GM03348 (cell line): ENCODE measurements at places on chromosomes 13 and 19.
A peak's percentile ranks its signal among the peaks of the same experiment; 100 is the strongest.

- DNase-seq: peak; percentile 72
Observed at GRCh38 chr19:42596391-42597072, 1.8 kb upstream of the CEACAM8 start.

DNA sequence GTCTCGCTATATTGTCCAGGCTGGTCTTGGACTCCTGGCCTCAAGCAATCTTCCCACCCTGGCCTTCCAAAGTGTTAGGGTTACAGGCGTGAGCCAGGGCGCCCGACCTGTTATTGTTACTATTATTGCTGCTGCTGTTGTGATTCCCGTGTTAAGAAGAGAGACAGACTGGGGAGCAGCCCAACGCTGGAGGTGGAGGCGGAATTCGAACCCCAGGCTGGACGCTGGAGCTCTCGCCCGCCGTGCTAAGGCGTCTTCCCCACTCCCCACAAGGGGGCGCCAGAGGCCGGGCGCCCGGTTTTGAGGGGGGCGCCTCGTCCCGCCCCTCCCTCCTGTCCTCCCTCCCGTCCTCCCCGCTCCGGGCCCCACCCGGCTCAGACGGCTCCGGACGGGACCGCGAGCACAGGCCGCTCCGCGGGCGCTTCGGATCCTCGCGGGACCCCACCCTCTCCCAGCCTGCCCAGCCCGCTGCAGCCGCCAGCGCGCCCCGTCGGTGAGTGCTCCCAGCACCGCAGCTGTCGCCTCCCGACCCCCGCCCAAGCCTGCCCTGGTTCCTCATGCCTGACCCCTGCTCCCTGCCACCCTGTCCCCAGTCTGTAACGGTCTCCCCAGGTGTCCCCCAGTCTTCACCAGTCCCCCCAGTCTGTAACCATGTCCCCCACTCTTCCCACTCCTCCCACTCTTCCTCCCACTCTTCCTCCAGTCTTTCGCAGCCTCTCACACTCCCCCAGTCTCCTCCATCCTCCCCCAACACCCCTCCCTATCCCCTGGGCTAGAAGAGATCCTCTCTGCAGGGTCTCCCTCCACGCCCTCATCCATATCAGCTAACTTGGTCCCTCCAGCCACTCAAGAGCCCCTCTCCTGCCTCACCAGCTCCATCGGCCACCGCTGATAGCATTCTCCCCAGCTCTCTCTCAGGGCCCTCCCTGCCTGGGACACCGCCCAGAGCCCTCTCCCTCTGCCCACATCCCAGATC lies at the start of gene EHD2:
Gene EHD2 (plus strand): TSS at position 377 of the 976 bp plus-strand sequence. CDS start 3,191 bp downstream, outside the sequence.
- peak; percentile 97 for DNase-seq

DNA sequence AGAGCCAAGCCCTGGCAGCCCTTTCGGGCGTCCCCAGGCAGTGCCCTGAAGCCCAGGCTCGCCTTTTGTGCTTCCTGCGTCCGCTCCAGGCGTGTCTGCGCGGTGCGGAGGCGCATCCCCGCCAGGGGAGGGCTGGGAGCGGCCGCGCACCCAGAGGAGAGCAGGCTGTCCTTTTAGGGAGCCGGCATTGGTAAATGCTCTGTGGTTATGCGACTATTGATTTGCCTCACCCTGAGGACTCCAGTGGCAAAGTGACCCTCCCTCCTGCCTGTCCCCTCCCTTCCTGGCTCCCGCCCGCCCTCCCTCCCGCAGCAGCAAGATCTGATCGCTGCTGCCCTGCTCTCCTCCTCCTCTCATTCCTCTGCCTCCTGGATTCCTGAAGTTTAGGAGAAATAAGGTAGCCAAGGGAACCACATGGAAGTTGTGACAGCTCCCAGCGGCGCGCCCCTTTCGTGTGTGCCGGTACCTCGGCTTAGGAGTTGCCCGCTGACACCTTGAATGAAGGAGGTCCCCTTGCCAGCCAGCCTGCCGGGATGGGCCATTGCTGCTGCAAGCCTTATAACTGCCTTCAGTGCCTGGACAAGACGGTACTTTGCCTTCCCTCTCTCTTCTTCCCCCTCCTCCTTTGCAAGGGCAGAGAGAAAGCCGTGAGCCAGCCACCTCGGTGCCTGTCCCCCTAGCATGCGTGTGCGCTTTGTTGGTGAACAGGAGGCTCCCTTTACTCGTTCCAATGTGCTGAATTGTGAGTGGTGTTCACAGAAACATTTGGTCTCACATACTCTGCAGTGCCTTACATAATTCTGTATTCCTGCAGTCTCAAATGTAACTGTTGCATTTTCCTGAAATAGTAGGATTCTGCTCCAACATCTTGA lies 166.9 kb downstream of the SLC7A1 start:
- peak; percentile 81 for DNase-seq

- no peak for DNase-seq
Observed at GRCh38 chr19:30395283-30395682, 23.1 kb downstream of the ZNF536 start.

DNA sequence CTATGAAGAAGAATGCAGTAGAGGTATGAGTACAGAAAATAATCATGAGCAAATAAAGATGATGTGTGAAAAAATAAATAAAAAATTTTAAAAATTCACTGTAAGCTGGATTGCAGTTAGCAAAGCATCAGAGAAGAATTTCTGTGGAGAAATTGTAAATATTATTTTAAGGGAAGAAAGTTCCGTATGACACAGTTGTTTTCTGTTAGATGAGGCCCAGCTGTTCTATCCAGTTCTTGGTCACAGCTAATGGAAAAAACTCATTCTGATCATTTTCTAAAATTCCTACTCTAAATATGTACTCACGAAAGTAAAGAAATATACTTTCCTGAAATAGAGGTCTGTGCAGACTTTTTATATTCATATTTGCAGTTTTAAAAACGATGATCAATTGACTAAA lies 578.8 kb downstream of the DCT start:
- no peak for DNase-seq

DNA sequence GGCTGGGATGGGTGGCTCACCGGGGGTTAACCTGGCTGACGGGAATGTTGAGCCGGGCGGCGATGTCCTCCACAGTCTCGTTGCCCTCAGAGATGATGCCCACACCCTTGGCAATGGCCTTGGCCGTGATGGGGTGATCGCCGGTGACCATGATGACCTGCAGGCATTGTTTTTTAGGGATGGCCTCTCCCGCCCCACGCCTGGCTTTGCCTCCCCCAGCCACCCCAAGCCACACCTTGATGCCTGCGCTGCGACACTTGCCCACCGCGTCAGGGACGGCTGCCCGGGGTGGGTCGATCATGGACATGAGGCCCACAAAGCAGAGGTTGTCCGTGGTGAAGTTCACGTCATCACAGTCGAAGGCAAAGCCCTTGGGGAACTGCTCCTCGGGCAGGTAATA lies 16.1 kb downstream of the ATP1A3 start:
- DNase-seq: no peak

GRCh38 chr13:58704953-58705352 lies 1073.4 kb downstream of the PCDH17 start:
- DNase-seq: no peak

DNA sequence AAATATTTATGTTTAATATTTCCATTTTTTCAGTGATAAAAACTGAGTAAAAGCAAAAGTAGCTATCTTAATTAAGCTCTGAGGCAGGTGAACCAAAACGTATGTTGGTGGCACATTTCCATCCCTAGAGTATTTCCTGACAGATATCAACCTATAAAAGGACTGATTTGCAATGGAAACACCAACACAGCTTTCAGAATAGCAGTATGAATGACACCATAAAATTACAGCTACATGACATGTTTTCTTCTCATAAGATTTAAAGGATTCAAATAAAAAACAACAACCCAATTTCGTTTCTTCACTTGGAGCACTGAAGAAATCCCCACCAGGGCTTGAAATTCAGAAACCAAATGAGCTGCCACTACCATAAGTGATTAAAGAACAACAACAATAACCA lies 194.4 kb downstream of the RFC3 start:
- no peak for DNase-seq

- DNase-seq: peak; percentile 48
Observed at GRCh38 chr13:59700281-59700680, 463.4 kb downstream of the DIAPH3 start.

GRCh38 chr19:41324921-41325639 lies 15.1 kb downstream of the CCDC97 start:
- DNase-seq: peak; percentile 84

DNA sequence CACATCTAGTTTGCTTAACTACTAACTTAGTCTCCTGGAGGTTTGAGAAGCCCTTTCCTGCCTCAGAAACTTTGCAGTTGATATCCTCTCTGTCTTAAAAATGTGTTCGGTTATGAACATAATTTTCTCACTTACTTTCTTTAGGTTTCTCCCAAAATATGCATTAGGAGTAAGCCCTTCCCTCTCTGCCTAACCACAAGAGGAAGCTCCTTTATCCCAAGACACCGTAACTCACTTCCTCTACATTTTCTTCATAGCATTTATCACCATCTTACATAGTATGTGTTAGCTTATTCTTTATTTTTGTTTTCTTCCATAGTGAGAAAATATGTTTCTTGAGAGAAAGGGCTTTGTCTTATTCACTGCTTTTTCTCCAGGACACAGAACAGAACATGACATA lies 952.5 kb upstream of the ATXN8OS start:
- no peak for DNase-seq

- DNase-seq: no peak
Observed at GRCh38 chr13:114073881-114074612, 58.4 kb downstream of the RASA3 start.

DNA sequence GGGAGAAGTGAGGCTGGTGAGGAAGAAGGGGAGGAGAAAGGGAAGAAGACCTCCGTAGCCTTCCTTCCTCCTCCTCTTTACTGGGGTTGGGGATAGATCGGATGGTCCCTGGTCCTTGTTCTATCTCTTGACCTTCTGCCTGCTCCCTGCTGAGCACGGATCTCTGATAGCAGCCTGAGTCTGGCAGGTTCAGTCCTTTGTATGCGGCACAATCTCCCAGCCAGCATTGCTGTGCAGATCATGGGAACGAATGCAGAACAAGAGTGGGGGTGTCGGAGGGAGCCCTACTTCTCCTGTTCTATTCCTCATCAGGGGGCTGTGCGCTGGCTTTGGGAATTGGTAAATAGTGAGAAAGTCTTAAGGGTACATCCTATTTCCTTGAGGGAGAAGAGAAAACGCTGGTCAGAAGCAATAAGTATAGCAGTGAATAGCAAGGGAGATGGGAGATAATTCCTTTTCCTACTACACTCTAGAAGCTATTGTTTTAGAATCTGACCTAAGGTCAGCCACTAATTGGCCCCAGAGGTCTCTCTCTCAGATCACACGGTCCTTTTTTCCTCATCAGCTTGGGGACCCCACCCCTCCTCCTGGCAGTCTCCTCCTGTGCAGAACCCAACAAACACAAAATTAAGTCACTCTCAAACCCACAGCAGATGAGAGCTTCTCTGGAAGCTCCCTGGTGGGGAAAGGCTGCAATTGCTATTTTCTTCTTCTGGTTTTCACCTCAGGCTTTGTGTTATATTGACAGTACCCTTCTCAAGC lies 41.0 kb downstream of the KL start:
- DNase-seq: peak; percentile 53

DNA sequence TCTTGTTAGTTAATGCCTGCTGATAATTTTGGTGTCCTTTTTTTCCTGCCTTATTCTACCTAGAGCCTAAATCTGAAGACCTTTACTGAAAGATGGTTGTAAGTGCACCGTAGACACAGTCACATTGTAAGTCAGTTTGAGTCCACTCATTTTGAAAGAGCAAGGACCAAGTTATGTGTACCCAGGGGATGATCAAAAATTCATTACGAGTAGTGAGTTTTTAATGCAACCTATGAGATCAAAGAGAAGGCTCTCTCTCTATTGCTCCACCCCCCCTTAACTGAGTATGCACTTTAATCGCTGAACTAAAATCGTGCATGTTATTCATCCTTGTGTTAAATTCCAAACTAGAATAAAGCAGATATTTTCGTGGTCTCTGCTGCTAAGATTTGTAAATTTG lies 1.8 kb downstream of the RAP2A start:
- DNase-seq: peak; percentile 5

- DNase-seq: no peak
Observed at GRCh38 chr19:30423481-30423880, 51.3 kb downstream of the ZNF536 start.

DNA sequence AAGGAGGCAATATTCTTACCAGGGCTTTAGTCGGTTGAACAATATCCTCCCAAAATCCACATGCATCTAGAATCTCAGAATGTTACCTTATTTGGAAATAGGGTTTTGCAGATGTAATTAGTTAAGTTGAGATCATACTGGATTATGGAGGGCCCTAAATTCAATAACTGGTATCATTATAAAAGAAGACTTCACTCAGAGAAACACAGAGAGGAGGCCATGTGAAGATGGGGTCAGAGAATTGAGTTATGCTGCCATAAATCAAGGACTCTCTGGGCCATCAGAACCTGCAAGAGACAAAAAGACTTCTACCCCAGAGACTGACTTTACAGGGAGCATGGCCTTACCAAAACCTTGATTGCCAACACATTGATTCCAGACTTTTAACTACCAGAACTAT lies 1611.1 kb downstream of the SLITRK5 start:
- no peak for DNase-seq

- DNase-seq: no peak
Observed at GRCh38 chr13:51959773-51960172, 51.5 kb downstream of the ATP7B start.

GRCh38 chr13:112143753-112144615 lies 77.0 kb downstream of the SOX1 start:
- DNase-seq: no peak

DNA sequence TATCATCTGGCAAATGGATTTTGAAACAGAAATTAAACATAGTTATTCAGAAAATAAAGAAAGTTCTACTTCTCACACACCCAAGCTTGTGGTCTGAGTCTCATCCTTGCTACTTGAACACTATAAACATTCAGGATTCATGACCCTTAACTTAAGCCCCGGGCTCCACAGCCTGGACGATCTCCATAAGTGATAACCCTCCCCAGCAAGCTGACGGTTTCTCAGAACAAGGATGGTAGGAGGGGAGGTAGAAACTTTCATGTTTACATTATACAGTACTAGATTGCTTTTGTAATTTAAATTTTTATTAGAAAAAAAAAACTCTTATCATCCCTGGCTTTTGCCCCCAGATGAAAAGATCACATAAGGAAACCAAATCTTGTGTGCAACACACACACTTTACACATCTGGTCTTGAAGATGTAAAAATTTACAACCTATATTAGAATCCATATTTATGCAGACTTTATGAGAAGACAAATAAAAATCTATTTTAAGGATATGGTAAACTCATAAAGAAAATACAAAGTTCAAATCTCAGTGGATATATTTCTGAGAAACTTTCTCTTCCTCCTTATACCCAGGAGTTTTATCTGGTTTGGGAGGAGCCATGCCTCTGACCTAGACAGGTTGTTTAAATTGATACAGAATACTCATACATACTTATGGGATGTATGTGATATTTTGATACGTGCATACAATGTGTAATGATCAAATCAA lies 20.0 kb upstream of the ATP12A start:
- DNase-seq: no peak

- DNase-seq: peak; percentile 43
Observed at GRCh38 chr13:33509642-33510229, 224.2 kb upstream of the STARD13 start.

DNA sequence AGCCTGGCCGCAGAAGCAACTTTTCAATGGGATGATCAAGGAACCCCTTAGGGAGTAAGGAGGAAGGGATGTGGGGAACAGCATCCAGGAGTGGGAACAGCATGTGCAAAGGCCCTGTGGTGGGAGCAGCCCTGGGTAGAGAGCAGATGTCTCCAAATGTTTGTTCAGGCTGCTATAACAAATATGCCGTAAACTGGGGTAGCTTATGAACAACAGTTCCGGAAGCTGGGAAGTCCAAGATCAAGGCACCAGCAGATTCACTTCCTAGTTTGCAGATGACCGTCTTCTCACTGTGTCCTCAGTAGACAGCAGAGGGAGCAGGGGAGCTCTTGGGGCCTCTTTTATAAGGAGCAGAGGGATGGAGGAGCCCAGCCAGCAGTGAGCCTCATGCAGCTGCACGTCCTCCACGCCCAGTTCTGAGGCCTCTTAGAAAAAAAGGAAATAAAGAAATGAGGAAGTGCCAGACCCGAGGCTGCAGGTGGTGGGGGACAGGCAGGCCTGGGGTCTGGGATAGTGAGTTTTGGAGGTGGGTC lies 4.2 kb upstream of the LRRC25 start:
- peak; percentile 71 for DNase-seq
